ENCODE measurements at places on chromosomes 7 and 10.

DNA sequence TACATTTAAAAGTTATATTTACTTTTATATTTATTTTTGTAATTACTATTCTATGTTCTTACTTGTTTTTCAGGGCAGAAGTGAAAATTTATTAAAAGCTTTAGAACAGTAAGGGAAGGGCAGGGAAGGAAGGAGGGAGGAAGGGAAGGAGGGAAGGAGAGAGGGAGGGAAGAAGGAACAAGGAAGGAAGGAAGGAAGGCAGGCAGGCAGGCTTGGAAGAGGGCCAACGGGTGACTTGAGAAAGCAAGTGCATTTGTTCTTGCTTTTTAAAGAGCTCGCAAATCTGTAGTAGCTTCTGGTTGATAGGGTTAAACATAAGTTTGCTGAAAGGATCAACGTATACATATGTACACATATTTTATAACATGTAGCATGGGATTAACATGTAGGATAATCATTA is 725.3 kb upstream of the FZD8 start:
- no peak overlapping the region for H3K4me3 ChIP-seq
- H3K36me3 ChIP-seq = no peaks in the 10 kb centered on the region
- H3K4me1 ChIP-seq = no peaks in the 10 kb centered on the region

DNA sequence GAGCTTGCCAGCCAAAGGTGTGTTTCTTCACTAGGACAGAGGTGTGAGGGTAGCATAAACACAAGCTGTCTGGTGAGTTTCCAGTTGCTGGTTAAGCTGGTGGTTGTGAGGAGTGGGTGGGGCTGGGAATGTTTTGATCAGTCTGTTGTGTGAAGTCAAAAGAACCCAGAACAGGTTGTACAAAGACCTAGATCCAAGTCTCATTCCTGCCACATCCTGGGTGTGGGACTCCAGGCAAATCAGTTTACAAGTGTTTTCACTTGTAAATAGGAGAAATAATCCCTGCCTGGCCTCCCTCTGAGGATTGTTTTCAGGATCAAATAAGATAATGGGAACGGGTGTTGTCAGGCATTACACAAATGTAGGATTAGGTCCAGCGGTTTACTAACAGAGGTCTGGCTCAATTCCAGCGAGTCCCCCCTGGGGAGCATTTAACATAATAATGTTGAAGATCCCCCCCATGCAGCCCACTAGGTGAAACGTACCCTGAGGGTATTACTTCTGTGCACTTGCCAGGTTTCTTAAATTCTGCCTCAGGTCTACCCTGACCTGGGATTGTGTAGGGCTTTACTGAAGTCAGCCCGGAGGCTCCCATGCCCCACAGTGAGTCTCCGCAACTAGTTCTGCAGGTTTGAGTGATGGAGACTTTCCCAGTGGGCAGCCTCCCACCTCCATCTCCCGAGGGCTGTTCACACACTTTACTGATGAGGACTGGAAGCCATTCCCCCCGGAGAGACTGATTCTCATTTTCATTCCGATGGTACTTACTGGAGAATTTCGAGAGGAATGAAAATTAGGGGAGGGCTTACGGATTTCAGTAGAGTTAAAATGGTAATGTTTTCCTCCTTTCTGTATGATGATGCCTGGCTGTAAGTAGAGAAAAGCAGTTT is 2.7 kb upstream of the FRAT2 start:
- peak; percentile 21 for DNase-seq
- peak overlapping the region; percentile 58 for H3K4me3 ChIP-seq
- H3K4me1 ChIP-seq = peaks cover 40% of the 10 kb centered on the region
- H3K27me3 ChIP-seq = peaks cover 65% of the 10 kb centered on the region

DNA sequence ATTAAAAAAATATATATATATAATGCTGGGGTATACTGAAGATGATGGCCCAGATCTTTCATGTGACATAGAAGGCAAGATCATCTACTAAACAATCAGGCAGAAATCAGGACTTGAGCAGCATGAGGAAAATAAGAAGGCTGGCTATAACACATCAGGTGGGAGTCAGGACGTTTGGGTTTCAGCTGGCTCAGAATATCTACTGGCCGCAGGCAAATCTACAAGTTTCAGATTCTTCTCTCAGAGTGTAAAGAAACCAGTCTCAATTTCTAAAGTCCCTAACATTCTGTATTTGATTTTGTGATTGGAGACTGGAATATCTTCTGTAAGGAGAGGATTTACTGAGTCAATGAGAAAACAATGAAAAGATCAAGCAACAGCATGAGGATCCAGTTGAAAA is 37.7 kb upstream of the FAM3C start:
- DNase-seq = no peak
- H3K27ac ChIP-seq = no peak overlapping the region
- no peak overlapping the region for H3K4me3 ChIP-seq
- peaks cover 20% of the 10 kb centered on the region for H3K4me1 ChIP-seq

DNA sequence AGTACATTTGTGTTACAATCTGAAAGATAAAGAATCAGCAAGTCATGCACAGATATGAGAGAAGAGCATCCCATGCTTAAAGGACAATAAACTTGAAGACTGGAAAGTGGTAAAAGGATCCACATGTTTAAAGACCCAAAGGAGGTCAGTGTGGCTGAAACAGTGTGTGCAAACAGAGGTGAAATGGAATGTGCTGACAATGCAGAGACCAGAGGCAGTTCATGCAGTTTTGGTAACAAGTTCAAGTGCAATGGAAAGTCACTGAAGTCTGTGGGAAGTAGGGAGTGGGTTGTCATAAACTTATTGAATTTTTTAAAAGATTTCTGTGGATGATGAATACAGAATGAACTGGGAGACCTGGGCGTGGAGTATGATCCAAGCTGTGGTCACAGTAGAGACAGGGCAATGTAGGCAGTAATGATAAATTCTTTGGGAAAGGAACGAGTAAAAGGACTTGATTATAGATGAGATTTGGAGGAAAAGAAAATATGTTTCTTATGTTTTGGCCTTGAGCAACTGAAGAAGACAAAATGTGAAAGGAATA is 408.0 kb downstream of the HGF start:
- no peaks in the 10 kb centered on the region for H3K36me3 ChIP-seq
- H3K27me3 ChIP-seq = no peaks in the 10 kb centered on the region
- H3K4me1 ChIP-seq = peaks cover 7% of the 10 kb centered on the region
- H3K4me3 ChIP-seq = no peak overlapping the region
